ENCODE measurements at places on chromosomes 5 and 9.

DNA sequence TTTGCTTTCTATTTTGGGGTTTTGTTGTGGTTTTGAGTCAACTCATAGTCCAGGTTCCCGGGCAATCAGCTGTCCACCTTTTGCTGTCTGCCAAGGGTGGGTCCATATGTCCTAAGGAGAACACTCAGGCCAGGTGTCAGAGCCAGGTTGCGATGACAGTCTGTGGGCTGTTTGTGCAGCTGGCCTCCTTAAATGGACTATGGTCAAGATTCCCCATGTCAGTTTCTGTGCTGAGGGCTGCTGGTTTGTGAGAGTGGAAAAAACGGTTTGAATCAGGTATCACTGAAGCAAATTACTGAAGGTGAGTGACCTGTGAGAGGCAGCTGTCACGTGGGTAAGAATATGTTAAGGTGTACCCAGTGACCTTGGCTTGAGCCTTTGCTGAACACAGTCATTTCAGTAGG, 33.0 kb downstream of the SNX30 start:
- no peak for DNase-seq

GRCh38 chr9:116978155-116978554, 291.1 kb downstream of the TRIM32 start:
- no peak for DNase-seq

GRCh38 chr5:1311439-1312055, 16.7 kb upstream of the TERT start:
- no peak for DNase-seq

- DNase-seq: no peak
Measured at GRCh38 chr5:96605144-96605837, 56.9 kb upstream of the CAST start.

DNA sequence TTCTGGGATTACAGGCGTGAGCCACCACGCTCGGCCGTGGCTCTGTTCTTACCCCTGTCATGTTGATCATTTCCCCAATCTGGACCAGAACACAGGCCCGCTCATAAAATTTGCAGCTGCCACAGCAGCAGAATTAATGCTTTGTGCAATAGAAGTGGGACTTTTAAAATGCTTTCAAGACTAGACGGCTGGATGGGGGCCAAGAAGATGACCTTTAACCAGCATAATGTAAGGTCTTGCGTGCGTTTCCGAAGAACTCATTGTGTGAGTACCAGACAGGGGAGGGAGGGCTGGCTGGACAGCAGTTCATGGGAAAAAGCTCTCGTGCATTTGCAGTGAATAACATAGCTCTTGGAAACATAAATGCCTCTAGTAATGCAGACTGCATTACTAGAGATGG, 3.5 kb upstream of the WDR38 start:
- no peak for DNase-seq

- no peak for DNase-seq
Measured at GRCh38 chr5:1864896-1865440, 17.8 kb downstream of the IRX4 start.

DNA sequence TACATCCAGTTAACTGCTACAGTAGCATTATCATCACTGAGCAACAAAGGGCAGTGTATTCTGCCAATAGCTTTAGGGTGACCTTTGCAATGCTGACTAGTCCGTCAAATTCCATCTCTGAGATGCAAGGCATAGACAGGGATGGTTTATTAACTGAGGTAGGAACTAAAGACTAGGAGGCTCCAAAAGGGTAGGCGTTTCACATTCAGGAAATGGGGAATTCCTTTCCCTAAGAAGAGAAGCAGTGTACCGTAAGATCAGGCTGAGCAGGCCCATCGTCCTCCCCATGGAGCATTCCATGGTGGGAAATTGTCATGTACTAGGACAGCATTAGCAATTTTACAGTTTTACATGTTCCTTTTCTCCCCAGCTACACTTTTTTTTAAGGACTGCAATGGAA, 157.7 kb downstream of the BNC2 start:
- no peak for DNase-seq

GRCh38 chr5:95959051-95959887, 2.4 kb downstream of the ELL2 start:
- no peak for DNase-seq

- DNase-seq: no peak
Measured at GRCh38 chr5:95892784-95893354, 68.8 kb downstream of the ELL2 start.

- DNase-seq: no peak
Measured at GRCh38 chr5:164210491-164210890, 705.1 kb downstream of the MAT2B start.

DNA sequence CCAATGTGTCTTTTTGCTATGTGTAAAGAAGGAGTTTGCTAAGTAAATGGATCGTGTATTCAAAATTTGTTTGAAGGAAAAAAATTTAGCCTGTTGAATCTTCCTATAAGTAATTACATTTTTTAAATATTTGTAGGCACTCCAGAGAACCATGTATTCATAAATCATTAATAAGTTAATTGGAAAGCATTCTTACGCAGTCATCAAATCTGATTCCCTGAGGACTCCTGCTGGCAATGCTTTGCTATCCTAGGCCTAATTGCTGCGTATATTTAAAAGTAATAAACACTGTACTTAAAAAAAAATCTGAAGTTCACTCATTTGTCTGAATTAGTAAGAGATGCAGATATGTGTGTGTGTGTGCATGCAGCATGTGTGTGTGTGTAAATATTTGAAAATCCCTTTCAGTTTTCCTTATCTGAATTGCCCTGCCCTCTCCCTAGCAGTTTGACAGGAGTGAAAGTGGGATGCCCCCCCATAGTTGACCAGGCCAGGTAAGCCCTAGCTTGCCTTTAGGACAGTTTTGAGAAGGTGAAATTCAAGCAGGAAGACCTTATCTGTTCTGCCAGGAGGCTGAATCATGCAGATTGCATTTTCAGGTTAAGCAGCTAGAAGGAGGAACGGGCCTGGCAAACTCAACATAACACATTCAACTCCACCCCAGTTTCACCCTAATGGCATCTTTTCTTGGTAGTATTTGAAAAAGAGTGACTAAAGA, 81.2 kb upstream of the DNAH5 start:
- no peak for DNase-seq
